ENCODE measurements at places on chromosomes 16 and 17.

DNA sequence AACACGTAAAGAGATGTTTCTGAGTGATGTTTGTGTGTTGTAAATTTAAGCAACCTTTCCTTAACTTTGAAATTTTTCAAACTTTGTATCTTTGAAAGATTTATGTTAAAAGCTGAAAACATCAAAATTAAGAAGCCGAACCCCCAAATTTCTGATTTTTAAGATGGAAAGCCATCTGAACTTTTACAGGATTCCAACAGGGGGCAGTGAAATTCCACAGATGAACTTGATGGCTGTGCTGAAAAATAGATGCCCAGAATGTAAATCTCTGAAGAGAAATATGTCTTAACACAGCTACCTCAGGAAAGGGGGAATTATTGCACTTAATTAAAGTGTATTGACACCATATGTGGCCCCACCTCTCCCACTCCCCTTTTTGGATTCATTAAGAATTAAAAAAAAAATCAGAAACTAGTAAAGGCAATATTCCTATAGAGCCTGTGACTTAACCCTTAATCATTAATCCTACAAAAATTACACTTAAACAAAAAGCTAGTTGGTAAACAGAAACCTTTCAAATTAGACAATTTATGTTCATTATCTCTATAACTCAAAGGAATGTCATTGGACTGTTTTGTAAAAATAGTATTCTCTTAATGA lies 597.9 kb downstream of the KCNJ2 start:
- no peak for DNase-seq

DNA sequence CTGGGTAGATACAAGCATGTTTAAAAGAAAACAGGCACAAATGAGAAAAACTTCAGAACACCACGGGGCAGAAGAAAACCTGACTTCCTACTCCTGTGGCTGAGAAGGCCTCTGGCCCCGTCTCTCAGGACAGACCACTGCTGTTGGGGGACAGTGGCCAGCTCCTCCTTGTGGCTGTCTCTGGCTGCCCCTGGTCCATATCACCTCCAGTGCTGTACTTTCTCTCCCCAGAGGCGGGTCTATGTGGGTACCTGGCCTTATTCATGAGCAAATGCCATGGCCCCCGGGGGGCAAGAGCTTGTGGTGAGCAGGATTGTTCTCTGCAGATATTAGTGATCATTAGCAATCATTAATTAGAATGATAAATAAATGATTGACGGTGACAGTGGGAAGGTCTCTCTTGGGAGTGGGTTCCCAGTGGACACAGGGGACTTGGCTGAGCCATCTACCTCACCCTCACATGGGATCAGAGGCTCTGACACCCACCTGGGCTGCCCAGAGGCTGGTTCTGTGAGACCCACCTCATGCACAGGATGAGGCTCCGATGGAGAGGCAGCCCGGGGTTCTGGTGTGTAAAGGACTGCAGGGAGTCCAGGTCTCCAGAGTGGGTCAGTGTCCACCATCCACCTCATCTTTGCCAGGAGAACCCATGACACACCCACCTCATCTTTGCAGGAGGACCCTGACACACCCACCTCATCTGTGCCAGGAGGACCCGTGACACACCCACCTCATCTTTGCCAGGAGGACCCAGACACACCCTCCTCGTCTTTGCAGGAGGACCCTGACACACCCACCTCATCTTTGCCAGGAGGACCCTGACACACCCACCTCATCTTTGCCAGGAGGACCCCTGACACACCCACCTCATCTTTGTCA lies 30.6 kb upstream of the CBFA2T3 start:
- no peak for DNase-seq

- no peak for DNase-seq
Measured at GRCh38 chr16:78574571-78574970, 475.1 kb downstream of the WWOX start.

- DNase-seq = no peak
Measured at GRCh38 chr17:4616476-4616875, 25.0 kb downstream of the ALOX15 start.

- DNase-seq = no peak
Measured at GRCh38 chr16:1160773-1161348, 8.0 kb downstream of the CACNA1H start.

GRCh38 chr17:16938496-16939207 lies 33.3 kb downstream of the TNFRSF13B start:
- no peak for DNase-seq

- no peak for DNase-seq
Measured at GRCh38 chr16:7303052-7303610, 29.5 kb upstream of the RBFOX1 start.

GRCh38 chr16:12583237-12583897 lies 220.3 kb downstream of the CPPED1 start:
- no peak for DNase-seq

- peak; percentile 3 for DNase-seq
Measured at GRCh38 chr17:39517224-39517623, 55.9 kb downstream of the CDK12 start.

GRCh38 chr17:65071861-65072260 lies 15.3 kb upstream of the GNA13 start:
- DNase-seq = no peak

- no peak for DNase-seq
Measured at GRCh38 chr16:85668676-85669424, 19.9 kb downstream of the GINS2 start.

DNA sequence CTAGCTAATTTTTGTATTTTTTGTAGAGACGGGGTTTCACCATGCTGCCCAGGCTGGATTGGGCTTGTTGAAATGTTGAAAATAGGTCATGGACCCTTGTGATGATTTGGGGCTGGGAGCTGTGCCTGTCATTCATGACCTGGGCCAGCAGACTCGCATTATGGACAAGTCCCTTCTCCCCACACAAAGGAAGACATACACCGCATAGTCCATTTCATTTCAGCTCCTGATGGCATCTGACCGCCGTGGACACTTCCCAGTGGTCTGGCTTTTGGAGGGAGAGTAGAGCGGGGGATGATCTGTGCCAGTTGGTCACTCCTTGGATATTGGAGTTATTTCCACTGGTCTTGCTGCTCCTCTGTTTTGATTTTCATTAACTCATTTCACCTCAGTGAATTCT lies 34.8 kb downstream of the MPRIP start:
- DNase-seq = no peak

DNA sequence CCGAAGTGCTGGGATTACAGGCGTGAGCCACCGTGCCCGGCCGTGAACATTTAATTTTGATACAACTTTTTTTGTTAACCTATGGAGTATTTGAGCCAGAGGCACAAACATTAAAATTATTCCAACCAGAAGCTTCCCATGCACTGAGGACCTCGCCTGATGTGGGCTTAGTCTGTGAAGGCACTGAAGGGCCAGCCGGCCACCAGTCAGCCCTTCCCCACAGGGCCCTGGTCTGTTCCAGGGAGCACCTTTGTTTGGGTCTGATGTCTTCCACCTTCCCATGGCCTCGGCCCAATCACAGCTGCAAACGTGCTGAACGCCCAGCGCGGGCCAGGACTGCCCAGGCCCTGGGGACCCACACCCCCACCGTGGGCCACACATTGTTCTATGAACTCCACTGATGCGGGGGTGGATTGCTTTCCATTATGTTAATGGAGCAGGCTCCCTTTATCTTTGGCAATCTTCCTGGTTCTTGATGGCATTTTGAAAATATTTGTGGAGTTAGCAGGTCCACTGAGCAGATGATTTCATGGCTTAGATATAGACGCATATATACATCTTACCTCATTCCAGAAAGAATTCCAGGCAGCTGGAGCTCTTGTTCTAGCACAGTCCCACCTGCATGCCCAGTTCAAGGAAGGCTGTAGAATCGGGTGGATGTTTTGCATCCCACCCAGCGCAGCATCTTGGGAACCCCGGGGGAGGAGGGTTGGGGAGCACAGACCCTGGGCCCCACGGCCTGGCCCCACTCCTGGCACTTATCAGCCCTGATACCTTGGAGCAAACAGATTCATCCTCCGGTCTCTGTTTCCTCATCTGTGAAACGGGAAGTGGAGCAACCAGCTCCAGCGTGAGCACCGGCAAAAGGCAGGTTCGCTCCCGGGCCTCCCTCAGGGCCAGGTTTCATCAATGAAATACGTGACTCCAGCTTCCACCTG lies 14.5 kb downstream of the SPIRE2 start:
- no peak for DNase-seq

DNA sequence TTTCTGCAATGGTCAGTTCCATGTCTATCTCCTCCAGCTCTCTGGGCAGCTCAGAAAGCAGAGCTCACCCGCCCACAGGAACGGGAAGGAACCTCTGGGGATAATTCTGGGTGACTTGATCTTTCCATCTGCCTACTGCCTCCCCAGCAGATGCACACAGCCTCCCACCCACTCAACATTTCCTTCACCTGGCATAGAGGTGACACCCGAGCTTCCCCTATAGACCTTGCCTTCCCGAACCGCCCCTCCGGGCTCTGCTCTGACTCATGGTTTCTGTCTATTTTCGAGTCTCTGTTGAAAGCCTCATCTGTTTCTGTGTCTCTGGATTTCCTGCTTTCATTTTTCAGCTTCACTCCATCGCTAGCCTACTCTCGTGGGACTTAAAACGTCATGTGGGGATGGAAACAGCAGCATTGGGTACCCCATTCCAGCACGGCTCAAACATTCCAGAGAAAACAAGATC lies 11.4 kb downstream of the GGA3 start:
- no peak for DNase-seq
